Hematopoietic multipotent progenitor cell (in vitro differentiated cells): ENCODE measurements at places on chromosomes 2 and 18.
A peak's percentile ranks its signal among the peaks of the same experiment; 100 is the strongest.

DNA sequence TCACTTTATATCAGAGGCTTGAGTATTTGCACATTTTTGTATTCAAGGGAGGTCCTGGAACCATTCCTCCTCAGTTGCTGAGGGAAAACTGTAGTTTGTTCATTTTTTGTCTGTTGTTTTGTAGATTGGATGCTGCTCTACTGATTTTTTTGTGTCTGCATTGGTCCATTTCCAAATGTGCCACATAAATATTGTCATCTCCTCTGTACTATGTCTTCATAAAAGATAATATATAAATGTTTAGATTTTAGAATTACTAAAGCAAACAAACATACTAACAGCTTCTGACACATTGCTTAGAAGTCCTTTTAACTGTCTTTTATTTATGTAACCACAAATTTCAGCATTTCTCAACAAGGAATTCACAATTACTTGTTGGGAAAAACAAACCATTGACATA lies 356.8 kb downstream of the PLCL1 start:
- no peak for DNase-seq

GRCh38 chr18:35368595-35368994 lies 8.5 kb downstream of the ZNF396 start:
- DNase-seq: no peak

DNA sequence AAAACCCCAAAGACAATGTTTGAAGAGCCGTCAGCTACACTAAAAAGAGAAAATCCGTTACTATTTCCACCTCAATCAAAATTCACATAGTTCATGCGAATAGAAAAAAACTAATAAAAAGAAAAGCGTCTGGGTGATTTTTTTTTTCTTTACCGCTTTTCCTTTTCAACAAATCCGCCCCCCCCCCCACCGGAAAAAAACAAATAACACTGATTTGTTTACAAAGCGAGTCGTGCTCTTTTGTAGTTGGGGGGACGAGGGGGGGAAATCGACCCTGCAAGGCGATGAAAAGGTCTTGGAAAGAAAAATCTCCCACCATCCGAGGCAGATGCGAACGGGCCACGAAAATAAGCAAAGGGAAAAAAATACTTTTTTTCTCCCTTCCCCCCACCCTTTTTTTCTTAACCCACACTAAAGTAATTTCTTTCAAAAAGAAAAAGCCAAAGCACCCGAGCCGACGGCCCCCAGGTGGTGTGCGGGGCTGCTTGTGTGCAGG lies 638 bp downstream of the ZNF521 start:
- DNase-seq: peak; percentile 54

DNA sequence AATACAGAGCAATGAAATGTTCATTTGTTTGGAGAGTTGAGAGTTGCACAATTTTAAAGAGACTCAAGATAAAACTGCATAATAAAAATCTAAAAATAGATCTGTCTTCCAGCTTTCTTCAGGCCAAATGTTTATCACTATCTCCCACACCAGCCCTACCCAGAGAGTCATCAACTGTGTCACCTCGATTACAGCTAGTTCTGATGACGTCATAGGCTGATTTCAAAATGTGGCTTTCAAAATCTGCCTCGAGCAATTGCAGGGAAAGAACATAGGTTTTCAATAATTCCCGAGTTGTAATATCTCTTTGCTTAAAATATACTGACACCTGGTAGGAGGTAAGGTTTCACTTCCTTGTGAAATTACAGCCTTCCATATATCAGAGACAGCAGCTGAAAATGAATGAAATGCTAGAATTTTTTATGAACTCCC lies 677.6 kb upstream of the ID2 start:
- DNase-seq: peak; percentile 67

DNA sequence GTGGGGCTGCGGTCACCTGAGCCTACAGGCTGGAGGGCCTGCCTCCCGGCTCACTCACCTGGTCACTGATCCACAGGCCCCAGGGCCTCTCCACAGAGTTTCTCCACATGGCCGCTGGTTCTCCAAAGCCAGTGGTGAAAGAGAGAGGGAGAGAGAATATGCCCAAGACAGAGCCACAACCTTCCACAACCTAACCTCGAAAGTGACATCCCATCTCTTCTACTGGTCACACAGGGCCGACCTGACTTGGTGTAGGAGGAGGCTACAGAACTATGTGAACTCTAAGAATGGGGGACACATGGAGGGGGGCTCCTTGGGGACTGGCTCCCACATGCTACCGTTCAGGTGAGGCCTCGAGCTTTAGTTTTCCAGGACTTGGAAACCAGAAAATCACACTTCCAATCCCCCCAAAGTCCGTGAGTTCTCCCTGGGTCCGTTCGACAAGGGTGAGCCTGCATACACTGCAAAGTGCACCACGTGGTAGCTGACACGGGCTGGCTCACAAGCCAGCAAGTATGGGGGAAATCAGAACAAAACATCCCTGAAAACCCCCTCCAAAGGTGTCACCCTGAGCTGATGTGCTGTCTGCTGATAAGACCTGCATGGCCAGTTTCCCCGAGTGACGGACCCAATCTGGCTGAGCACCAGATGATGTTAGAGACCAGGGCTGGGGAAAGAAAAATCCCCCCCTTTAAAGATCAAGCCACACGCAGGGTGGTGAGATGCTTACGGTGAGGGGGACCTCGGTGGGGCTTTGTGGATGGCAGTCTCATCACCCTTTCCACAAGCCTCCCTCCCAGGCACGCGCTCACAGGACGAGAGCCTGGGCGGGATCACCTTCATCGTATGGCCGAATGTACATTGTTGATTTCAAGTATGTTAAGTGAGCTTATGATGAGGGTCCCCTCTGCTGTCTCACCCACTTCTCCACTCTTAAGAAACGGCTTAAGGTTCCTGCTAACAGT lies 54.2 kb upstream of the SEMA4C start:
- DNase-seq: peak; percentile 35

DNA sequence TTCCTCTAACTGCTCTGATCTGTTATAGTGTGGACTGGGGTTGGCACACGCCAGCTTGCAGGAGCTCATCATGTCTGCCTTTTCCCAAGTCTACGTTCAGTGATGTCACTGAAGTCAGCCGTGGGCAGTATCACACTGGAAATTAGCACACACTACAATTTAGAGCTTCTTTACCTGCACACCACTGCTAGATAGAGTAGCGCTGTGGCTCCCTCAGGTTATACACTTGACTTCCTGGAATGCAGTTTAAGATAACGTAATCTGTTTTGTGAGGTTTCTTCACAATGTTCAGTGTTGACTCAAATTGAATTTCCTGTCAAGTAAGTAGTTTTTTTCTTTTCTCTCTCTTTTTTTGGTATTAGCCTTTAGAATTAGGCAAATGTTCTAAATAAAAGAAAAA lies 487.2 kb downstream of the DCDC2C start:
- no peak for DNase-seq

DNA sequence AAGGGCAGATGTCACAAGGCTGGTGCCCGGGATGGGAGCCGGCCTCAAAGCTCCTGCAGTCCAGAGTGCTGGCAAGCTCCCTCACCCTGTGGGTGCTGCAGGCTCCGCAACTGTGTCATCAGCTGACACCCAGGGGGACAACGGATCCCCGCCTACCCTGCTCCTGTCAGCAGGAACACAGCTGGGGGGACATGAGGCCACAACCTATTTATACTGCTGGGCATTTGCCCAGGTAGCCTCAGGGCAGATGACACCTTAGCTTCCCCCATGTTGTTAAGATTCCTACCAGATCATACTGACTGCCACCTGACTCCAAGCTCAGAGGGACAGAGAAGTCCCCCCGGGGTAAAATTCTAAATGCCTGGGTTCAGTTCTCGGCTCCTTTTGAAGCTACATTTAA lies 1.2 kb downstream of the ANKRD23 start:
- DNase-seq: no peak

DNA sequence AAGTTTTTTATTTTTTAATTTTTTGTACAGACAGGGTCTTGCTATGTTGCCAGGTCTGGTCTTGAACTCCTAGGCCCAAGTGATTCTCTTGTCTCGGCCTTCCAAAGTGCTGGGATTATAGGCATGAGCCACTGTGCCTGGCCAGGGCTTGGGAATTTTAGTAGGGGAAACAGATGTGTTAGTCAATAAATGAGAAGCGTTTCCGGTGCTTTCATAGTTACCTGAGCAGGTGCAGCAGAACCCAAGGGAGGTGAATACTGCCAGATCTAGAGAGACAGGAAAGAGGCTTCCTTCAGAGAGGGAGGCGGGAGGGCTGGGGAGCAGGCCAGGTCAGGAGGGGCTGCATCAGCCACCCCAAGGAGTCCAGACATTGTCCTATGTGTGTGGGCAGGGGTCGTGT lies 30.5 kb upstream of the IMPA2 start:
- no peak for DNase-seq

DNA sequence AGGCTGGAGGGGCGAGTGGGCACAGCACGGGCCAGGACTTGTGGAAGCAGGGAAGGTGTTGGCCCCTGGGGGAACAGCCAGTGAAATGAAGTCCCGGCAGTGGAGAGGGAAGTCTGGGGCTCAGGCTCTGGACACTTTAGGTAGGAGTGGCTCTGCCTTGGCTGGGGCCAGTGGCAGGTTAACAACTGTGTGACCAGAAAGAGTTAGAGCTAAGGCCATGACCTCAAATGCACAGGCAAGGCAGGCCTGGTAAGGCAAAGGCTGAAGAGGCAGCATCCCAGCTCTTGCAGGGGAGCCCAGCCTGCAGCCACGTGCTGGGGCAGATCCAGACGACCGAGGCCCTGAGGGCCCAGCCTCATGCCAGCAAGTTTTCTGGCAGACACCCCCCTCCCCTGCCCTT lies 21.5 kb downstream of the PCARE start:
- DNase-seq: no peak

DNA sequence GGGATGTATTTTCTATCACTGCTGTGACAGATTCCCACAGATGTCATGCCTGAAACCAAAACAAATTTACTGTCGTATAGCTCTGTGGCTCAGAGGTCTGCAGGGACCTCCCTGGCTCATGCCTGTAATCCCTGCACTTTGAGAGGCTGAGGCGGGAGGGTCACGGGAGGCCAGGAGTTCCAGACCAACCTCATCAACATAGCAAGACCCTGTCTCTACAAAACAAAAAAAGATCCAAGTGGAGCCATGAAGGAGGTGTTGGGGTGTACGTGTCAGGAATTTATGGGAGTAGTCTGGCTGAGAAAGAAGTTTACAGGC lies 51.0 kb upstream of the FAHD2A start:
- DNase-seq: no peak

DNA sequence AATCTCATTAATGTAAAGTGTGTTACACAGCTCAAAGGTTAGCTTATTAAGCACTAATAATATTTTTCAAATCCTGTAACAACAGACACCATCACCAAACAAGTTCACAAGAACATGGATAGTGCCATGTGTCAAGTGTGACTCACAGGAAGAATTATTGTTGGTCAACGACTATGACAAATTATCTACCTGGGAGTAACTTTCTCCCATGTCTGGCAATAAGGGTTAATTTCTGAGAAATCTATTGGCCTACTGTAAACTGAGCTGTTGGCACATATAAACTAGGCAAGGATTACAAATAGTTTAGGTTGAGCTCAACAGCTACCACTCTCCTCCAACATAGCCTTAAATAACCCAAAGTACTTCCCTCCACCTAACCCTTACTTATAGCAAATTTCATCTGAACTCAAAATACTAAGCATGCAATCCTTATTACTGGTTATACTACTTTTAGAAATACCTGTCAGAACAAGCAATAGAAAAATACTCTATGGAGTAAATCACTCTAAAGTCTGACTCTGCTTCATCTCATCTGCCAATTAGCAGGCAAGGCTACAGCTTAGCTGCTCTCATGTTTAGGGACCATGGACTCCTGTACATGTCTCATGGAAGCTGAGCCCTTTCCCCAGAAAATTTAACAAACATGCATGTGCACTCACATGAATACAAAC lies 223.0 kb downstream of the NBAS start:
- no peak for DNase-seq

DNA sequence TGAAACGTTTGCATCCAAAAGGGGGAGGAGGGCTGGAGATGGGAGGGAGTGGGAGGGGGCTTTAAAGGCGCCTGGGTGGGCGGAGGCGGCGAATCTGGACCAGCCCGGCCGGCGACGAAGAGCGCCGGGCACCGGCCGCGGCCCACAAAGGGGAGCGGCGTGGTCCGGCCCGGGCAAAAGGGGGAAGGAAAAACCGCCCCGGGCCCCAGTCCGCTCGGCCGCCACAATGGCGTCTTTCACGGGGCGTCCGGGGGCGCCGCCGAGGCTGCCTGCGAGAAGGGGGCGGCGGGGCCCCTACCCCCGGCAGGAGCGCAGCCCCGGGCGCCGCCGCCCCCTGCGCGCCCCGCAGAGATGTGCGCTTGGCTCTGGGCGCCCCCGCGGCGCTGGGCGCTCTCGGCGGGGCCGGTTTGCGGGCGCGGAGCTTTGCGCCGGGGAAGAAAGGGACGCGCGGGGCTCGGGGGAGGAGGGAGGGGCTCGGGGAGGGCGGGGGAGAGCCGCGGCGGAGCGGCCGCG lies 108.1 kb upstream of the KCTD1 start:
- no peak for DNase-seq

GRCh38 chr18:69882965-69883668 lies 64.6 kb downstream of the CD226 start:
- DNase-seq: no peak

DNA sequence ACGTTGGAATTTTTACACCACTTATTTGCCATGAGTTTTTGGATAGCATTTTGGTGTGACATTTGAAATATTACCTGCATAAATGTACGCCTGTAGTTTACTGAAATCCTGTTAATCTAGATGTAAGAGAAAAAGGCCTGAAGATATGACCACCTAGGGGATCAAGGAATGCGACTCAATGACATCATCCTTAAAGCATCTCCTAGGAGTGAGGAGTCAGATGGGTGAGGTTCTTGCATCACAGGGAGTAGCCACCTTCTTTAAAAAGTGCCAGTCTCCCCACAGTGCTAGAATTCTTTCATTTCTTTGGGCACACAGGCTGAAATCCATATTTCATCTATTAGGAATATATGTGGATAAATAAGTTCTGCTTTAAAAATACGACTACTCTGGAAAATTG lies 34.5 kb downstream of the ADCYAP1 start:
- DNase-seq: no peak

- DNase-seq: no peak
Measured at GRCh38 chr2:102932501-102932900, 170.7 kb downstream of the TMEM182 start.

DNA sequence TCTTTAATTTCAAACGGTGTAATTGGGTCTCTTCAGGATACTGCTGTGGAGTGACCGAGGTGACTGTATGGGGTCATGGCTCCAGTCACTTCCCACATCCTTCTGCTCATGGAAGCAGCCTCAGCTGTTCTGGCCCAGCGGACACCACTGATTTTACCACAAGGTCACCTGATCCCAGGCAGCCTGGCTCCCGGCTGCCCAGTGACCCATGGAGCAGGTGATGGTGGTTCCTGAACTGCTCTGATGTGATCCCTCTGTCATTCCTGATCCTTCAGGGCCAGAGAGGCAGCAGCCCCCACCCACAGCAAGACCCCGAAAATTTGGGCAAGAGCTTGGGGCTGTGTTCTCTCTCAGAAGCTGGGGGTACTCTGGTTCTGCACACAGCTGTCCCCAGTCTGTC lies 35.5 kb upstream of the HS6ST1 start:
- no peak for DNase-seq

DNA sequence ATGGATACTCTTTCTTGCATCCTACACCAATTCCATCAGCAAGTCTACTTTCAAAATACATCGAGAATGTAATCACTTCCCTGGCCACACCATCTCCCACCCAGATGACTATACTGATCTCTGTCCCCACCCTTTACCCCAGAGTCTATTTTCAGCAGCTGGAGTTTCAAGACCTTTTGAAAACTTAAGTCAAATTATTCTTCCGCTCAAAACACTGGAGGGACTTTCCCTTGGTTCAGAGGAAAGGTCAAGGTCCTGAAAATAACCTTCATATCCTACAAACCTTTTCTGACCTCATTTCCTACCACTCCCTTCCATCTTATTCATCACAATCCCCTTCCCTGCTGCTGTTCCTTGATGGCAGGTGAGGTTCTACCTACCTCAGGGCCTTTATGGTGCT lies 58.8 kb upstream of the LYPD6 start:
- no peak for DNase-seq
